Stimulated activated CD8-positive, alpha-beta memory T cell treated with anti-CD3 and anti-CD28 coated beads, Interleukin-4, amount 100 ng/mL, for 1 hour (primary cell): ENCODE measurements at places on chromosomes 5 and 9.

GRCh38 chr5:135110785-135111596 is 77.0 kb upstream of the PITX1 start:
- DNase-seq: no peak

DNA sequence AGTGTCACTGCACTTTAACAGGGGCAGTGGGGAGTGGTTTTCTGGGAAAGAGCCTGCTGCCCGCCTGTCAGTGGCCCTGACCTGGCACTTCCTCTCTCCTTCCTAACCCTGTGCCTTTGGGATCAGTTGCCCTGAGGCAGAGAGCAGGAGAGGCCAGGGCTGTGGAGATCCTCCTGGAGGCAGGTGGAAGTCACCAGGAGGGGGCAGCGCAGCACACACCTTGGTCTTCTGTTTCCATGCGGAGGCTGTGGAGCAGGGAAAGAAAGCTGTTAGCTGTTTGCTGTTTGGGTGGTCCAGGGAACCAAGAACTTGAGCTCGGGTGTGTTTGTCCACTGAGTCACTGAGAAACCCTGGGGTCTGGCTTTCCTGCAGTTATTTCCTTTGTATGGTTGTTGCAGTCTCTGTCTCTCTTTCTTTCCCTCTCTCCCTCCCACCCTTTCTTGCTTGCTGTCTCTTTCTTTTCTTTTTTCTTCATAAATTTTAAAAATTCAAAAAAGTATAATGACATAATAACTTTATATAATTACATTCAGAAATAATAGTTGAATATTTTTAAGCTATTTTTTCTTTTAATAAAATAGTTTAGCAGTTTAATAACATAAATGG is 28.1 kb downstream of the NTRK2 start:
- no peak for DNase-seq

DNA sequence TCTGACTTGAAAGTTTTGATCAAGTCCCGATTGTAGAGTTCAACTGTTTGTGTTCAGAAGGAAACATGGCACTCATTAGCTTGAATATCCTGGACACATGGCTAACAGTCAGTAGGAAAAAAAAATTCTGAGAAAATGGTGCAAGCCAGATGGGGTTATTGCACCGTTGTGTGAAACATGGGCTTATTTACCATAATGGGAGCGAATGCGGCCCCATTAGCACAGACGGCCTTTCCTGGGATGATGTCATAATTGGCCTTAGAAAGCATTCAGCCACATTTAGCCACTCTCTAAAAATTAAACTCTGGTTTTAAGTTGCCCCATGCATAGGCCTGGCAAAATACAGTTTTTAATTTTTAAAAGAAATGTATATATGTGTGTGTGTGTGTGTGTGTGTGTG is 112.1 kb downstream of the IRX2 start:
- DNase-seq: no peak

GRCh38 chr9:26801772-26802171 is 90.8 kb downstream of the CAAP1 start:
- no peak for DNase-seq

DNA sequence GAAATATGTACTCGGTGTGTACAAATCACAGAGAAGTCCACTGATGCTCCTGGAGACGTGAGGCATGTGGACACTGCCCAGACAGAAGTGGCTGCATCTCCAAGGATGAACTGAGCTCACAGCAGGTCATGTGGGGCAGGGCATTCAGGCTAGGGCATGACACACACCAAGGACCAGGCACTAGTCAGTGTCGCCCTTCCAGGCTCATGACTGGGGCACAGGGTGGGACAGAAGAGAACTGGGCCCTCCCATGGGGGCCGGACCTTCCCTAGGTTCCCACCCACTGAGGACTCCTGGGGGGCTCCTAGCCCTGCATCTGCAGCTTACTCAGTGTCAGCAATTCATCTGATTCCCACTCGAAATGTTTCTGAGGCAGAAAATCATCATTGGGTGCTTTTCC is 256.8 kb upstream of the IRX4 start:
- DNase-seq: no peak
